ENCODE measurements at places on chromosomes 12 and 14.

DNA sequence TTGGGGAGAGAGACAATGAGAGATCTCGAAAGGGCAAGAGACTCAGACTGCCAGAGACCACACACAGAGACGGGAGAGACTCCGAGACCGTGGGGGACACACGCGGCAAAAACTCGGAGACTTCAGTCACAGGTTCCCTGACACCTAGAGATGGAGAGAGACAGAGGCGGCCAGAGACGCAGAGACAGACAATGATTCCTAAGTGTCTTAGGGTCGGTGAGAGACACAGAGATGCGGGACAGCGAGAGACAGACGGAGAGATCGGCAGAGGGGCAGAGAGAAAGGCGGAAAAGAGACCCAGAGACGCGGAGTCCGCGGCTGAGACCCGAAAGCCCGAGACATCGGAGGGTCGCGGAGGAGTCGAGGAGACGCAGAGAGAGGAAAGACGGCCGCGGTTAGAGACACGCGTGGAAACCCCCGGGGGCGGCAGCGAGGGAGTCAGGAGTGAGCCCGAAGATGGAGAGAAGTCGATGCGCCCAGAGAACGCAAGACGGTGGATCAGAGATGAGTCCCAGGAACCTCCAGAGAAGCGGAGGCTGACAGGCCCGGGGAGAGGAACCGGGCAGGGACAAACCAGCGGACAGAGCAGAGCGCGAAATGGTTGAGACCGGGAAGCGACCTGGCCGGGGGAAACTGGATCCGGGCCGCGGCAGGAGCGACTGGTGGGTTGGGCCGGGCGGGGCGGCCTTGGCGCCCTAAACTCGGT, 7.8 kb downstream of the LHX5 start:
- DNase-seq = no peak

- DNase-seq = no peak
Observed at GRCh38 chr12:25745281-25745680, 192.2 kb upstream of the LMNTD1 start.

- DNase-seq = no peak
Observed at GRCh38 chr12:116529686-116530085, 29.5 kb upstream of the MAP1LC3B2 start.

DNA sequence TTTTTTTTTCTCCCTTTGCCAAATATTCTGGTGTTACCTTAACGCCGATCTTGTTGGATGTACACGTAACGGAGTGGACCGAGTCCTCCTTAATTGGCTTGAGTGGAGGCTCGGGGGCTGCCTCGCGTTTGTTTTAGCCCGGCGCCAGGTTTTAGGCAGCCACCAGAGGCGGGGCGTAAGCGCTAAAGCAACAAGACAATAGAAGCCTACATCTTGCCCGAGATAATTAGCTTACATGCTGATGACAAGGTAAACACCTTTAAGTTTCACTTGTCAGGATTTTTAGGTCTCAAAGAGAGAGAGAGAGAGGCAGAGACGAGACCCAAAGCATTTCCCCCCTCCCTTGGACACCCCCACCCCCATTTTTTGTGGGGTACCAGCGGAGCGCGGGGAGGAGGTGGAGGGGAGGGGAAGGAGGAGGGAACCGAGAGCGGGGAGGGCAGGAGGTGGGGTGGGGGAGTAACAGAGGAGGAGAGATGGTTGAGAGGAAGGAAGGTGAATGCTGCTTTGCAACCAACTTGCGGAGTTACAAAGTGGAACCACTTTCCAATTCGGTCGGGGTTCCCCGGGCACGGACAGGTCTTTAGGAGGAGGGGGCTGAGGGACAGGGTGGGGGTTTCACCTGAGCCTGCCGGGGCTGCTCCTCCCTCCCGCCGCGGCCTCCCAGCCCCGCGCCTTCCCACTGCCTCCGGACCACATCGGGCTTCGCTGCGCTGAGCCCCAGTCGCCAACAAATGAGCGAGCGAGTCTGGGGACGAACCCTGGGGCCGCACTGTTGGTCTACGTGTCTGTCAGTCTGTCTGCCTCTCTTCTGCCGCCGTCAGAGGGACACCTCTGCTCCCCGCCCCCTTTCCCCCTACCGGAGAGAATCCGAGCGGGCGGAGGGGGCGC, at the start of gene NKX2-1:
Gene NKX2-1 (minus strand): TSS at position 802 of the 891 bp plus-strand sequence. CDS start 103 bp downstream, at position 699.
- DNase-seq = no peak

DNA sequence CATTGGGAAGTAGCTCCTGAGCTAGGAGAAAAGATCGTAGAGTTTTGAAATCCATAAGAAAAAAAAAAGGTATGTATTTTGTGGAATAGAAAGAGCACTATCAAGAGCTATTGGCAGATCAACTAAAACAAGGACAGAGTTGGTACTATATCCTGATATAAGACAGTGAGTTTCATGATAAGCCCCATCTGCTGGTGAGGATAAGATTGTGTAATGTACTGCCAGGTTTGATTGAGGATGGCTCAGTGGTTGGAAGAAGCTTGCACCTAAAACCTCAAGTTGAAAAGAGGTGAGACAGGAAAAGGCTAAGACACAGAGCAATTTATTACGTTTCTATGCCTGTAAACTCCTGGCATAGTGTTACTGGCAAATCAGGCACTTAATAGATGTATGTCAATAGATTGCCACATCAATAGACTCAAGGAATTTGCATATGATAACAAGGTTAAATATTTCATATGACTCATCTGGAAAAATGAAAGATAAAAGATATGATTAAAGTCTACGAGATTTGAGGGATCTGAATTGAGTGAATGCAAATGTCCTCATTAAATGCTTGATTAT, 525.6 kb downstream of the FLRT2 start:
- DNase-seq = no peak

DNA sequence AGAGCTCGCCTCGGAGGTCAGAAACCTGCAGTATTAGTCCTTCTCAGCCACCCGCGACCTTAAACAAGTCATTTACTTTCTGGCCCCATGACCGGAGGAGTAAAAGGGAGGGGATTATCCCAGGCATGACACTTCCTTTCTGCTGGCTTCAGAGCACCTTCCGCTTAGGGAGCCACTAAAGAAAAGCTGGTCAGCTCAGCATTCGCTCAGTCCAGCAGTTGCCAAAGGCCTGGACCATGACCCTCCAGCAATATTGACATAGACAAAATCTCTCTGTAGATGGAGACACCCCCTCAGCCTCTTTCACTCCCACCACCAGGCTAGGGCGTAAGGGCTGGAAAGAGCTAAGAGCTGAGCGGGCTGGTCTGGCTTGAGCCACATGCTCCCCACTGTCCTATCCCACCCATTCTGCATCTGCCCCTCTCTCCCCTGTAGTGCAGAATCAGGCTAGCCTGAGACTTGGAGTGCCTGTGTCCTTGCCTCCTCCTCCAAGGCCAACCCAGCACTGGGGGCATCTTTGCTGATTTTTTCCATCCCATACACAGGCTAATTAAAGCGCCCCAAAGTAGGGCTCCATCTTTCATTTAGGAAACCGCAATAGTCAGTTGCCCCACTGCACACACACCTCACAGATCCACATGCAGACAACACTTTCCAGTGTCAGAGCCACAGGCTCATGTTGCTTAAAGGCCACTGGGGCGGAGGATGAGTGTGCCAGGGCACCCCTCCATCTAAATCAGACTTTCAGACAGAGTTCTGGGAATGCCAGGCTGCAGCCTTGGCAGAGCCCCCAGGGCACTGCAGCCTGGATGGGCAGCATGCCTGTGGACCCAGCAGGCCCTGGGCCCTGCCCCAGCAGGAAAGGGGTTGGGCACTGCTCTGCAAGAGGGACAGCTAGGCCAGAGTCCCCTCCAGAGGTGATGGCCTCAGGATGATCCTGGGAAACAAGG, 4.0 kb upstream of the CPNE6 start:
- no peak for DNase-seq

DNA sequence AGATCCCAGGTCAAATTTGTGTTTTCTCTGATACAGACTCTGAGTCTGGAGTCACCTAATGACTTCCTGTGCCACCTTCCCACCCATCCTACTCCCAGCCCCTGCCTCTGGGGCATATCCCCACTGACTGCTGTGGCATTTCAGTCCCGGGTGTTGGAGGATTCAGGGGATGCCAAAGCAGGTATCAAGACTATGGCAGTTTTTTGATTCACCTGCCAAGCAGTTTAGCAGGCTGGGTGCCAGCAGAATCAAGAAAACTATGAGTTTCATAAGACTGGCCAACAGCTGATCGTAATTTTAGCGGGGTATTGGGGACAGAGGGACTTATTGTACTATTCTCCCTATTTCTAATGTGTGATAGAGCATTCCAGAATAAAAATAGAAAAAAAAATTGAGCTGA, 4.6 kb downstream of the PLEKHH1 start:
- DNase-seq = no peak

- no peak for DNase-seq
Observed at GRCh38 chr14:26163761-26164160, 434.1 kb downstream of the NOVA1 start.

DNA sequence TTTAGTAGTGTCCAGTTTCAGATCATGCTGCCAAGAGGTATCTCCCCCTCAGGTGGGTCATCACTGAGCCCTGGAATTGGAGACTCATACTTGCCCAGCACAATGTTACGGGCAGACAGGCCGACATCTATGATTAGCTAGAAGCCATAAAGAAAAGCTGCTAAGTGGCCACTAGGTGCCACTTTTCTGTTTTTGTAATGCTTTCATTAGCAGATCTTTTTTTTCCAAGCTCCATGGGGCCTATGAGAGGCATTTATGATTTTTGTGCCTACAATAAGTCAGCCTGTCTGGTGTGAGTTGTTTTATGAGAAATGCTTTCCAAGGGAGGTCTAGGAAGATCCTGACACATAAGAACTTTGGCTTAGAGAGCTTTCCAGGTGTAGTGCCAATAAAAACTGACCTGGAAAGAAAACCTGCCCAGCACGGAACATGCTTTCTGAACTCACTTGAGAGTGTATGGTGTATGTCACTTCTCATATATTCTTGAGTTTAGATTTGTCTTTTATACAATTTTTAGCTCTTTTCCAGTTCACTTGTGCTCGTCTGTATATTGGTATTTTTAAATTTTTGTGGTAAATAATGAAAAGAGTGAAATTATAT, 21.8 kb upstream of the SMCO2 start:
- no peak for DNase-seq

- DNase-seq = no peak
Observed at GRCh38 chr14:56666294-56666693, 86.7 kb downstream of the TMEM260 start.

DNA sequence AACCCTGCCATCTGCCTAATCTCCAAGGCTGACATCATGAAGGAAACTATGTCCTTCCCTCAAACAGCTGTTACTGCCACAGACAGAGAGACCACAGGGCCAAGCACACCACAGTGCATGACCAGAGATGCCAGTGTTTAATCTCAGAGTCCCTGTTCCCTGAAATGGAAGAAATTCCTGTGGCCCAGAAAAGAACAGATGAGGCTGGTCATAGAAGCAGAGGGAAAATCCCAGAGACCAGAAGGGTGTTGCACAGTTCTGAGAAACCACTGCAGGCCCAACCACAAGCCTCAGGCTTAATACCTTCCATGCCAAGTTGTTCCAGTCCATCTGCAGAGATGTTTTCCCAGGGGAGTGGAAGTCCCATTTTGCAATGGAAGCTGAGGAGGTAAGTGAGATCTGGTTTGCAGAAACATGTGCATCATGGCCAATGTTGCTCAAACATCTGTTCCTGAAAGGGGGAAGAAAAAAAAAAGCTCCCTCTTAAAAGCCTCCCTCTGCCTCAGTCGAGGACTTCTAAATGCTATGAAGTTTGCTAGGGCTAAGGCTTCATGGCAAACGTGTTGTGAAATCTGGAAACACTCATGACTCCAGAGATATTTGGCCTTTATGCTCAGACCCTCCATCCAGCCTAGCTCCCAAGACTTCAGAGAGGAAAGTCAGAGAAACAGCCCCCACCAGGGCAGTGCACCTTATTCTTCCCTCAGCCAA, 98.6 kb downstream of the SCARB1 start:
- DNase-seq = no peak

DNA sequence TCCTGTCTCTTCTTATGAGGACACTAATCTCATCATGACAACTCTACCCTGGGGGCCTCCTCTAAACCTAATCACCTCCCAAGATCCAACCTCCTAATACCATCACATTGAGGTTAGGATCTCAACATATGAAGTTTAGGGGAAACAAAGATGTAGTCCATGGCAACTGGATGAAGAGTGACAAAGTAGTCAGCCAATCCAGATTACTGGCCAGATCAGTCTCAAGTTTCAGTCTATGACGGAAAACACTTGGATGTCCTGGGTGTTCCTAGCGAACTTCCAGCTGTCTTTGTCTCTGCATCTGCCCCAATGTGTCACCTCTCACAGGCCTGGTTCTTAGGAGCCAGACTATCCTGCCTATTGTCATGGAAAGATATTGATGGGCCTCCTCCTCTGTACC, 630.8 kb downstream of the AACS start:
- DNase-seq = no peak

DNA sequence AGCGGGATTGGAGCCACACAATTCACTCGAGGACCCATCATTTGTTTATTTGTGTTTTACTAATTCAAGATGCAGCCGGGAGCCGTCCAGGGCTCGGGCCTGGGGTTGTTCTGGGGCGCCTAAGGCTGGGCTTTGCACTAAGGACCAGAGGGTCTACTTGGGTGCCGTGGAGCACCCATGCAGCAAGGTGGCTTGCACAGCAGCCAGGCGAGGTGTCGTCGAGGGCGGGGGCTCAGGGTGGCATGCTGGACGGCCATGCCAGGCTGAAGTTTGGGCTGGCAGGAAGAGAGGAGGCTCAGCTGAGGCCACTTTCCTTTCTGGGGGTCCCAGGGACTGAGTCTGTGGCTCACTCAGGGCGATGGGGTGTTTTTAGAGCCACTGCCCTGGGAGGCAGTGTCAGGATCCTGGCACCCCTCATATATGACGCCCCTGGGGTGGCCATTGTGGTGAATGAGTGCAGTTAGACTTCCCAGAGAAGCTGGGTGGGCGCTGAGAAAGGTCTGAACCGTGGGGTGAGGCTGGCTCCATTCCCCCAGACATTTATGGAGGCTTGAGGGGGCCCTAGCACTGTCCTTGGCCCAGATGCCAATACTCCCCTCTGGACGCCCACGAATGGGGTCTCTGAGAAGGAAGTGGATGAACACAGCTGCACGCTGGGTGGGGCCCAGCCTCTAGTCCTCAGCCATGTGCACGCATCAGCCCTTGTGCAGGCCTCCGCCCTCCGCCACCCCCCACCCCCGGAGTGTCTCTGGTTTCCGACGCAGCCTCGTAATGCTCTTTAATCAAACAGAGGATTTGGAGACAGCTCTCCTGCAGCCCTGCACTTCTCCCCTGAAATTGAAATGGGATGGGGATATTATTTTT, 11.3 kb downstream of the MEG3 start:
- DNase-seq = no peak

DNA sequence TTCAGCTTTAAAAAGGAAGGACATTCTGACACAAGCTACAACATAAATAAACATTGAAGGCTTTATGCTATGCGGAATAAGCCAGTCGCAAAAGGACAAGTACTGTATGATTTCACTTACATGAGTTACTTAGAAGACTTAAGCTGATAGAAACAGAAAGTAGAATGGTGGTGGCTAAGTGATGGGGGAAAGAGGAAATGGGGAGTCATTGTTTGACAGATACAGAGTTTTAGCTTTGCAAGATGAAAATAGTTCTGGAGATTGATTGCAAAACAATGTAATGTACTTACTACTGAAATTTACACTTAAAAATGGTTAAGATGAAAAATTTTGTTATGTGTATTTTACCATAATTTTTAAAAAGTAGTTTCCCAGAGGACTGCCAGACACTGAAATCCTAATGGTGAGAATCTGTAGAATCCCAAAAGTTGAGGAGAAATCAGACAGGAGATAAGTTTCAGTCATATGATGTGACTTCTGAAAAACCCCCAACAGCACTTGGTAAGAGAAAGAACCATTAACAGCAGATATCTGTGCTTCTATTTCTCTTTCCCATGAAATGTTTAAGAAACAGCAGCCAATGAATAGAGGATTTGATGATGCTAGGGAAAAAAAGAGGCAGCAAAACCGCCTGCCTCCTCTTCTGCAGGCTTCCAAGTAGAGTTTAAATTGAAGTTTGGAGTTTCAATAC, 16.6 kb upstream of the CLEC2A start:
- no peak for DNase-seq
